ENCODE measurements at places on chromosomes 6 and 20.

- no peak for DNase-seq
Observed at GRCh38 chr20:3646651-3647050, 16.5 kb downstream of the GFRA4 start.

DNA sequence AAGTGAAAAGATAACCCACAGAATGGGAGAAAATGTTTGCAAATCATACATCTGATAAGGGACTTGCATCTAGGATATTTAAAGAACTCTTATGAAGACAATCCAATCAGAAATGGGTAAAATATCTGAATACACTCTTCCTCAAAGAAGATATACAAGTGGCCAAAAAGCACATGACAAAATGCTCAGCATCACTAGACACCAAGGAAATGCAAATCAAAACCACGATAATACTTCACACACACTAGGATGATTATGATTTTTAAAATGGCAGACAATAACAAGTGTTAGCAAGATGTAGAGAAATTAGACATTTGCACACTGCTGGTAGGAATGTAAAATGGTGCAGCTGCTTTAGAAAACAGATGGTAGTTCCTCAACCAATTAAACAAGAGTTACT lies 34.8 kb upstream of the SIRT5 start:
- DNase-seq = no peak

DNA sequence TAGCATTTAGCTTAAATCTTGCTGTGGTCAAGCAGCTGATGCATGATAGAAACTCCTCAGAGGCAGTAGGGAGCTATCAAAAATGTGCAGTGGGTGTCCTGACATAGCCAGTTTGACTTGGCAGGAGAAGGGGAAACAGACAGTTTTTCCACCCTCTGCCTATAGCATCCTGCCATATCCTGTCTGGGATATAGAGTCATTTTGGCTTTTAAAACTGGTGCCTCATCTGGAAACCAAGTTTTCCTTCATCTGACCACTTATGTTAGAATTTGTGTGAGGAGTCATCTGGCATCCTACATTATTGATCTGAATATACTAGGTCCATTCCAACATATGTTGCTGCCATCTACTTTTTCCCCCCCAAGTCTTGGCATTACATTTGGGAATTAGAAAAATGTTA lies 284.1 kb downstream of the CD109 start:
- no peak for DNase-seq

GRCh38 chr20:34998331-34998950 lies 42.8 kb downstream of the MYH7B start:
- no peak for DNase-seq

DNA sequence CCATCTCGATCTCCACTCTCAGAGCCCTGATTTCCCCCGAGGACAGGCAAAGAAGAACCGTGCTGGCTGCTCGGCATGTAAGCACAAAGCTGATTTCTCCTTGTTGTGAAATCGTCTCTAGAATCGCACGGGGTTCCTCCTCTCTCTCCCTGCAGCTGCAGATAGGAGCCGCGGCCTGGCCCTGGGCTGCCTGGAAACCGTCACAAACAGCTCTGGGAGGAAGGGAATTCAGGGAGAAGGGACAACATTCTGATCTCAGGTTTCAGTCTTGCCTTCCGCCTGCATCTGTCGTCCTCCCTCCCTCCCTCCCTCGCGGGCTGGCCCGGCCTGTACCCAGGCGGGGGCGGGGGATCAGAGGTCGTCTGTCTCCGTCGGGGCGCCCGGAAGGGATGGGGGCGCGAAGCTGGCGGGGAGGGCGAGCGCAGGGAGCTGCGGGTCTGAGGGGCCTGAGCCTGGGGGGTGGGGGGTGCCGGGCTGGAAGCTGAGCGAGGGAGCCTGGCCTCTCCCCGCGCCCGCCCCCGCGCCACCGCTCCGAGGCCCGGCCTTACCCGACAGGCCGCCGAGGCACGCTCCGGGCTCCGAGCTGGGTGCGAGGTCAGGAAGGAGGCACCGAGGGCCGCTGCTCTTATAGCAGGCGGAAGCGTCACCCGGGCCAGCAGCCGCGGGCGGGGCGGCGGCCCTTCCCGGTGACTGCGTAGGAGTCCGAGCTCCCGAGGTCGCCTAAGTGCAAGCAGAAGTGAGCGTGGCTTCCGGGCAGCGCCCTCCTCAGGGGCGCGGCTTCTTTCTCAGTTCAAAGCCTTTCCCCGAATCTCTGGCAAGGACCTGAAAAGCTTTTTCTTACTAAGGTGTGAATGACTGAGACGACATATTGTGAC lies at the start of gene SERPINB1:
Gene SERPINB1, minus strand, starts transcription at position 600 of the 875 bp plus-strand sequence. CDS start 1,277 bp downstream, outside the sequence.
- DNase-seq = no peak

DNA sequence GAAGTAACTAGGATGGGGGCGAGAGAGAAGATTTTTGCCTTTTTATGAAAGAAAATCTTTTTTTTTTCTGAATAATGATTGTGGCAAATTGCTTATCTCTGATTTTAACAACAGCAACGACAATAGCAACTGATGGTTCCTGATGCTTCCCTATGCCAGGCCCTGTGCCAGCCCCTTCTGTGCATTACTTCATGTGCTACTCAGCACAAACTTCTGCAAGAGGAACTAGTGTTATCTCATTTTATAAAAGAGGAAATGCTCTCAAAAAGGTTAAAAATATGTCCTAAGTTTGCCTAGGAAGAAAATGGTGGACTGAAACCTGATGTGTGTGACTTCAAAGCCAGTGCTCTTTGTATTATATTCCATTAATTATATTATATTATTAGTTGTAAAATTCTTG lies 74.0 kb upstream of the RALGAPA2 start:
- no peak for DNase-seq
